Skeletal muscle cell (primary cell): ENCODE measurements at places on chromosomes 11 and 22.

GRCh38 chr11:85096939-85097338, 530.2 kb downstream of the DLG2 start:
- DNase-seq = no peak

DNA sequence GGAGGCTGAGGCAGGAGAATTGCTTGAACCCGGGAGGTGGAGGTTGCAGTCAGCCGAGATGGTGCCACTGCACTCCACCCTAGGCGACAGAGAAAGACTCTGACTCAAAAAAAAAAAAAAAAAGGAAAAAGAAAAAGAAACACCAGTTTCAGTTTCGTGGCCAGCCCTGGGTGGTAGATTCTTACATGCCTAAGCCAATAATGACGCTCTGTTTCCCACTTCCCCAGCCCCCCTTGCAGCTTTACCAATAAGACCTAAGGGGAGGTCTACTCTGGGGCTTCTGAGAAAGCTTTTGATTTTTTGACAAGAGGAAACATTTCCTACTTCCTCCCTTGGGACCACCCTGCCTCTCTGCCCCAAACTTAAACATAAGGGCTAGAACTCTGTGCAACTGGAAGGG, 30.0 kb upstream of the PTPRJ start:
- no peak for DNase-seq

GRCh38 chr11:9459667-9460321, 1.0 kb upstream of the ZNF143 start:
- no peak for DNase-seq

DNA sequence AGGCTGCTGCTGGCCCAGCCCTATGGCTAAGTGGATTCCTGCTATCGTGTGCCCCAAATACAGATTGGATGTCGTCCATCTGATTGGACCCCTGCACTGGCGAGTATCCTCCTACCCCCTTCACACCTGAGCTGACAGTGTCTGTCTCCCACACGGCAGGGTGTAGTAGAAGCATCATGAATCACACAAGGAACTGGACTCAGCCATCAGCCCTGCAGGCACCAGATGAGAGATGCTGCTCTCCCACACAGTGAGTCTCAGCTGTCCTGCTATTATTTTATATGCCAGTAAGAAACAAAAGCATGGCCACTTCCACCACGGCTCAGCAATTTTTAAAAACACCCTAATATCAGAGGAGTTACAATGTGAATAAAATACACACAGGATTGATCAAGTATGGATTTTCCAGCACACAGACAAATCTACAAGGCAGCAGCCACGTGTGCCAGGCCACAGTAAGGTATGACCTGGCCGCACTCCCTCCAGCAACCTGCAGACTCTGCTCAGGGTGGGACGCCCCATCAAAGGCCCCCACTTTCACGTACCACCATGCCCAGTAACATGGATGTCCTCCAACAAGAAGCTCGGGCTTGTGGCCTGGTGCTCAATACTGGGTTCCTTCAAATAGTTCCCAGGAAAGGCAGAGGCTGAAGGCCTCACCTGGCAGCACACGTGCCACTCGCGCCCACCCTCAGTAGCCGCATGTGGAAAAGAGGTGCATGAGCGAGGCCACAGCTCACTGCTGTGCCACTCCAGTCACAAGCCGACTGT, 16.4 kb upstream of the SLC25A1 start:
- DNase-seq = no peak

- no peak for DNase-seq
These were observed 283.0 kb upstream of the NARS2 start for GRCh38 chr11:78857688-78858087.

DNA sequence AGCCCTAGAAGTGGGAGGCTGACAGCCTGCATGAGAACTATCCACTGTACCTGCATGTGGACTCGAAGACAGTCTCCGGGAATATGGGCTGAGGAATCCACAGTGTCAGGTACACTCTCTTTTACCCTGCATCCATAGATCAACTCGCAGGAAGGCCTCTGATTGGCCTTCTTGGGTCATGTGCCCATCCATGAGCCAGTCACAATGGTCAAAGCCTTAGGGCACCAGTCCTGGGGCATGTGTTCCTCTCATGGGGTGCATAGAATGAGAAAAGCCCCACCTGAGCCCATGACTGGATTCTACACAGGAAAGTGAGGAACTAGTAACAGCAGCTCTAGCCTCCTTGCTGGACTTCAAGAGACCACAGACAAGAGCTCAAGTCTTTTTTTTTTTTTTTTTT, 10.6 kb downstream of the ART1 start:
- no peak for DNase-seq

- DNase-seq = peak; percentile 41
These were observed 38.1 kb upstream of the ST14 start for GRCh38 chr11:130121445-130121978.

DNA sequence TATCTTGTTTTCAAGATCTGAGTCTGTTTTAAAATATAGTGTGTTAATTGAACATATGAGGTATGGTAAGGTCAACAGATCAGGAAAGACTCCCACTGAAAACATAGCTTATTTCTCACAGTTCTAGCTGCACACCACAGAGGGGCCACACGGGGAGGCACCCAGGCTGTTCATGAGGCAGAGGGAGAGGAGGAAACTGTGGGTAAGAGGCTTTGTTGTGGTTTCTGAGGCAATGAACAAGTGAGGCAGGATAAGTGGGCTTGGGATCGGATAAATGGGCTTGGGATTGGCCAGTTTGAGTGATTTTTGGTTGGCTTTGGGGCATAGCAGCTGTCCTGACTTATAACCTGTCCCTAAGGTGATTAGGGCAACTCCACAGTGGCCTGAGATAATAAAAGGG, 242.1 kb downstream of the LUZP2 start:
- no peak for DNase-seq

DNA sequence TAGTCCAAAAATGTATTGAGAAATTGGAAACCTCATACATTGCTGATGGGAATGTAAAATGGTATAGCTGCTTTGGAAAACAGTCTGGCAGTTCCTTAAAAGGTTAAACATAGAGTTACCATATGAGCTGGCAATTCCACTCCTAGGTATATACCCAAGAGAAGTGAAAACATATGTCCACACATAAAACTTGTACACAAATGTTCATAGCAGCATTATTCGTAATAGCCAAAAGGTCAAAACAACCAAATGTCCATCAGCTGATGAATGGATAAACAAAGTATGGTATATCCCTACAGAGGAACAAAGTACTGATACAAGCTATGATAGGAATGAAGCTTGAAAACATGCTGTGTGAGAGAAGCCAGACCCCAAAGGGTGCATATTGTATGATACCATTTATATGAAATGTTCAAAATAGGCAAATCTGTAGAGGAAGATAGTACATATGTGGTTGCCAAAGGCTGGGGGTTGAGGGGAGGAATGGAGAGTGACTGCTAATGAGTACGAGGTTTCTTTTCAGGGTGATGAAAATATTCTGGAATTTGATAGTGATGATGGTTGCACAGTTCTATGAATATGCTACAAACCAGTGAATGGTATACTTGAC, 85.8 kb downstream of the ZBTB16 start:
- no peak for DNase-seq

DNA sequence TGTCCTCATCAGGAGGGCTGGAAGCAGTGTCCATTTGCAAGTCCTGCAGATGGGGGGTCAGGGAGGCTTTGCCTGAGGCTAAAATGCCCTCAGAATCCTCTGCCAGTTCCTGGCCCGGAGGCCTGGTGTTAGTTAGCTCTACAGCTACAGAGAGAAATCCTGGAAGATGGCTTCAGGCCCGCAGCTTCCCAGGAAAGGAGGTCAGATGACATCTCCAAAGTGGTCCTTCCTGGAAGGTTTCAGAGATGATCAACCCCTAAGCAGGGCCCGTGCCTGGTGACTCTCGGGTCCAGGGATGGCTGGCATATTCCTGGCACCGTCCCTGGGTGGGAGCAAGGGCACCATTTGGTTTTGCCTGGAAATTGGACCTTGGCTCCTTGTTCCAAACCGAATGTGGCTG, 959.1 kb downstream of the BRD1 start:
- no peak for DNase-seq

- DNase-seq = no peak
These were observed 45.7 kb downstream of the ANO3 start for GRCh38 chr11:26377619-26378018.

- no peak for DNase-seq
These were observed 64.7 kb downstream of the PARVG start for GRCh38 chr22:44245438-44245837.

- DNase-seq = no peak
These were observed 2.3 kb downstream of the MMP11 start for GRCh38 chr22:23774922-23775436.

DNA sequence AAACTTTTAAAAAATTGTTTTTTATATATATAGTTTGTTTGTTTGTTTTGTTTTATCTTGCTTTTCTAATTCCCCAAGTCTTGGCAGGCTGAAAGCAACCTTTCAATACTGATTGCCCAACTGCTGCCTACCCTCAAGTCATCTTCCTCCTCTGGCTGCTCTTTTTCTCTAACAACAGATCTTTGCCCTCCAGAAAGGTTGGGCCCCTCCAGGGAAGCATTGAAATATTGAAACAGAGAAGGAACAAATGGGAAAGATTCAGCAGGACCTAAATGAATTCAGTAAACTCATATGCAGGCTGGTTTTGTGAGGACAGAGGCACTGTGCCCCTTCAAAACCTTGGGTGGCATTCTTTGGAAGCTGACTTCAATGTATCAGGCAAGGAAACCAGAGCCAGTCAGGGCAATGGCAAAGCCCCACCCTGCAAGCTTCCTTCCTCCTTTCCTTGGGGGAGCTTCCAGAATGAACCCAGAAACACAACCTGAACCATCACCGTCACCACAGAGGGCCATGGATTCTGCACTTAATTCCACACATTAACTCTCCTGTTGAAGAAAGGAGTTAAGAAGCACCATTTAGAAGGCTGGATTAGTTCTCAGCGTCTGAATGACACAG, 815 bp upstream of the MS4A6A start:
- no peak for DNase-seq

GRCh38 chr11:59724066-59724465, 10.4 kb upstream of the OR10V1 start:
- DNase-seq = no peak

DNA sequence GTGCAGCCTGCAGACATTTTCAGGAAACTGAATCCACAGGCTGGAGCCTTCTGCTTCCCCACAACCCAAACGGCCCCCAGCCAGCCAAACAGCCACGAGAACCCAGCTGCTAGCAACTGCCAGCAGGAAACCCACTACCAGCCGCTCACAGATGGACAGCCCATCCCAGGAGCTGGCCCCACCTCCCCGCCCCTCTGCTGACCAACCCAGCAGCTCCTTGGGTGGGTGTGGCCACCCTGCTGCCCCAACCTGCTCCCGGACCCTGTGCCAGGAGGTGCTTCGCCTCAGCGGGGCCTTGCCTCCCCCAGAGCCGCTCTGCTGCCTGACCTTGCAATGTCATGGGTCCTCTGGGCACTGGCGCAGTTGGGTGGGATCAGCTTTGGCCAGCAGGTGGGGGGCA, 8.2 kb upstream of the CCDC188 start:
- DNase-seq = no peak

- DNase-seq = no peak
These were observed 18.1 kb downstream of the DGCR2 start for GRCh38 chr22:19103880-19104821.

DNA sequence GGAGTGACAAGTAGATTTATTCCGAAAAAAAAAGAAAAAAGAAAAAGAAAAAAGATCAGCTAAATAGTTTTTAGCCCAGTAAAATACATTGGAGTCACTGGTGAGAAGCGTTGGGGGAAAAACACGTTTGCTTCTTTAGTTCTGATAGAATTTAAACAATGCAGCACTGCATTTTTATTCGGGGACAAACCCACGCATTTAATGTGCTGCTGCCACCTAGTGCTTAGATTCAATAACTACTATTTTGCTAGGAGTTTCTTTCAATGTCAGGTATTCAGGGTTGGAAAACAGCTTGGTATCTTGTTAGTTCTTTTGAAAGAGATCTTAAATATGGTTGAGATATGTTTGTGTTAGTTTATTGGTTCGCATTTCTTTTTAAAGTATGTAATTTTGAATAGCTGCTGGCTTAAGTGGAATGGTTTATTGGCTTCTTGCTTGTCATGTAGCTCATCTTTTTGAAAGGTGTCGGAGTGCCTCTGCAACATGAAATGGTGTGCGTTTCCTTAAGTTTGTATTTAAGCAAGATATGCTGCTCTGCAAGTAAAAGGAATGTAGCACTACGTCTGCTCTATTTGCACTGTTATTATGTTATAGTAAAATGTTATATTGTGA, 41.9 kb downstream of the SVIP start:
- DNase-seq = no peak

- no peak for DNase-seq
These were observed 1.6 kb upstream of the WT1 start for GRCh38 chr11:32436751-32437494.

GRCh38 chr22:16819249-16819648, 6.0 kb downstream of the XKR3 start:
- no peak for DNase-seq

GRCh38 chr11:57155838-57156607, 25.7 kb upstream of the LRRC55 start:
- no peak for DNase-seq

GRCh38 chr11:94203070-94203469, 74.4 kb downstream of the PANX1 start:
- no peak for DNase-seq

- DNase-seq = no peak
These were observed 1575.6 kb upstream of the RAG2 start for GRCh38 chr11:38173676-38174075.

GRCh38 chr11:80007616-80008015, 566.8 kb upstream of the TENM4 start:
- DNase-seq = no peak

DNA sequence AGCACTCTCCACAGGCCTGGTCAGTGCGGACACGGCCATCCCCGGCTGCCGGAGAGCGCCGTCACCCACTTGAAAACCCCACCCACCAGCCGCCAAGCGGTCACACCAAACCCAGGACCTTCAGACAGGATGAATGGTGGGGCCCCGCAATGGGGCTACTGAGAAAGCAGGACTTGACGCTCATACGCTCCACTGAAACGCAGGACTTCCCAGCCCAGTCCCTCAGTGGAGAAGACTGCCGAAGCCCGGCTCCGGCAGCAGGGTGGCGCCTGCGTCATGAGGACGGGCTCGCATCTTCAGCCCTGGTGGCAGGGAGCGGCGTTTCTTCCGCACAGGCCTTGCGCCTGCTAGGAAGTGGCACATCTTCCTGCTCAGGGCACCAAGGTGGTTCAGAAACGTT, 15.3 kb upstream of the PHLDA2 start:
- DNase-seq = no peak

DNA sequence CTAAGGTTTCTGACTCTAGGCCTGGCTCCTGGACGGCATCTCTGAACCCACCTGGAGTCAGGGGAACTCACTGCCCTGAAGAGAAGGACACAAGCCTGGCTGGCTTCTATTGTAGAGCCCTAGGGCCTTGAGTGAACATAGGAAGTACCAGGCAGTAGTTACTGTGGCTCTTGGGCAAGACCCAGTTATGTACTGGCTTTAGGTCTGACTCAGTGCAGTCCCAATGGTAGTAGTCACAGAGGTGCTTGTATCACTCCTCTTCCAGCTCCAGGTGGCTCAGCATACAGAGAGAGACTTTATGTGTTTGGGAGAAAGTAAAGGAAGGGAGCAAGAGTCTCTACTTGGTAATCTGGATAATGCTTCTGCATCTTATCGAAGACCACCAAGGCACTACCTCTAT, 13.9 kb upstream of the PAK1 start:
- no peak for DNase-seq

GRCh38 chr22:24950272-24950902, 2.1 kb upstream of the KIAA1671 start:
- peak; percentile 10 for DNase-seq
